ENCODE measurements at places on chromosomes 7 and 10. TPM values are rescaled to one million over a fixed set of nuclear protein-coding genes. Genes with fewer than 3 reads are reported as not detected.

TEX36 gene
- not detected for total RNA-seq

ZKSCAN5 gene
- 6.1 TPM for total RNA-seq

COMMD3 gene
- 30.1 TPM for total RNA-seq

WNT8B gene
- not detected for total RNA-seq

HYCC1 gene
- total RNA-seq, result 75.8 TPM

SPDYE2B gene
- not detected for total RNA-seq

VAX1 gene
- total RNA-seq, result not detected

FLNC gene
- 7.7 TPM for total RNA-seq

FFAR4 gene
- total RNA-seq, result 3.0 TPM

KCNMA1 gene
- 32.6 TPM for total RNA-seq

GARS1 gene
- total RNA-seq, result 127 TPM

All from omental fat pad (tissue), 4 donors.